ENCODE measurements at places on chromosomes 11 and 22. TPM values are rescaled to one million over a fixed set of nuclear protein-coding genes. Genes with fewer than 3 reads are reported as not detected.

The DSCAML1 gene
- not detected for total RNA-seq

The OR4P4 gene
- not detected for total RNA-seq

The PSMD13 gene
- 97.3 TPM for total RNA-seq

The ZNF195 gene
- 12.2 TPM for total RNA-seq

The DRICH1 gene
- total RNA-seq: 0.11 TPM

The IL17REL gene
- not detected for total RNA-seq

The EFCAB6 gene
- 5.9 TPM for total RNA-seq

The TMEM191B gene
- not detected for total RNA-seq

The UBQLN3 gene
- 0.13 TPM for total RNA-seq

The BBOX1 gene
- 0.11 TPM for total RNA-seq

The WNT7B gene
- total RNA-seq: not detected

The ISX gene
- not detected for total RNA-seq

The MS4A7 gene
- total RNA-seq: not detected

The MRGPRX4 gene
- total RNA-seq: not detected

The CNTF gene
- 1.5 TPM for total RNA-seq

The MAJIN gene
- total RNA-seq: not detected

The ZBTB16 gene
- 1.8 TPM for total RNA-seq

The CRYBB2 gene
- total RNA-seq: not detected

The PRG3 gene
- not detected for total RNA-seq

The TRIM49 gene
- not detected for total RNA-seq

The ANKK1 gene
- total RNA-seq: not detected

The PLA2G3 gene
- not detected for total RNA-seq

The MS4A1 gene
- not detected for total RNA-seq

The TMEM45B gene
- not detected for total RNA-seq

The OR6T1 gene
- total RNA-seq: not detected

The LAYN gene
- total RNA-seq: 61.5 TPM

The E2F8 gene
- 1.1 TPM for total RNA-seq

The TNNT3 gene
- not detected for total RNA-seq

The PHLDB1 gene
- total RNA-seq: 113 TPM

The ARHGAP8 gene
- total RNA-seq: 2.0 TPM

The OR51E2 gene
- not detected for total RNA-seq

The GSTT2B gene
- total RNA-seq: 1.7 TPM

The PSMA1 gene
- 160 TPM for total RNA-seq

The VPS37C gene
- total RNA-seq: 16.6 TPM

The KREMEN1 gene
- 11.8 TPM for total RNA-seq

The MS4A4A gene
- not detected for total RNA-seq

The CDC42EP1 gene
- 30.8 TPM for total RNA-seq

The SERPINH1 gene
- total RNA-seq: 954 TPM

The FDXACB1 gene
- total RNA-seq: 1.7 TPM

The BLID gene
- 17.8 TPM for total RNA-seq

The DYNC2H1 gene
- 86.5 TPM for total RNA-seq

The WBP2NL gene
- total RNA-seq: 1.2 TPM

The TMEM126B gene
- 87.0 TPM for total RNA-seq

The RAB39A gene
- not detected for total RNA-seq

The KRTAP5-9 gene
- not detected for total RNA-seq

The DEFB131B gene
- total RNA-seq: not detected

The ELFN2 gene
- total RNA-seq: 0.13 TPM

The MS4A18 gene
- total RNA-seq: not detected

The TYR gene
- total RNA-seq: not detected

The OR51F2 gene
- total RNA-seq: not detected

Data from articular chondrocyte of knee joint (primary cell).